Stimulated activated CD4-positive, alpha-beta T cell treated with anti-CD3 and anti-CD28 coated beads, TNF-alpha, amount 100 ng/mL, for 24 hours (primary cell): ENCODE measurements at places on chromosomes 1 and 21.
A peak's percentile ranks its signal among the peaks of the same experiment; 100 is the strongest.

- DNase-seq, result no peak
Measured at GRCh38 chr1:210596641-210597040, 267.9 kb downstream of the HHAT start.

GRCh38 chr1:9476790-9477463, 62.3 kb upstream of the SLC25A33 start:
- no peak for DNase-seq

DNA sequence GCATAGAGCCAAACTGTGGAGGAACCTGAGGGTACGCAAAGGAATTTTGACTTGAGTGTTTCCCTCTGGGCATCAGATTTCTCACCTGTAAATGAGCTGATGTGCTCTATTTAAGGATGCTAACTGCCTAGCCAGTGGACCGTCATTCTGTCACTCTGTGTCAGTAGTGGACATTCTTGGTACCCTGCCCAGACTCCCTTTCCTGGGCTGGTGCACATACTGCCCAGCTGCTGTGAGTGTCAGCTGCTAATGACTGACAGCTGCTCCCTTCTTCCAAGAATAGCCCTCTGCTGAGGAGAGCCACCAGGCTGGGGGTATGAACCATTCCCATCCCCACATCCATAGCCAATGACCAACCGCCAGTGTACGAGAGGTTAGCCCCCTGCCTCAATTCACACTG, 193.1 kb upstream of the DAB1 start:
- no peak for DNase-seq

DNA sequence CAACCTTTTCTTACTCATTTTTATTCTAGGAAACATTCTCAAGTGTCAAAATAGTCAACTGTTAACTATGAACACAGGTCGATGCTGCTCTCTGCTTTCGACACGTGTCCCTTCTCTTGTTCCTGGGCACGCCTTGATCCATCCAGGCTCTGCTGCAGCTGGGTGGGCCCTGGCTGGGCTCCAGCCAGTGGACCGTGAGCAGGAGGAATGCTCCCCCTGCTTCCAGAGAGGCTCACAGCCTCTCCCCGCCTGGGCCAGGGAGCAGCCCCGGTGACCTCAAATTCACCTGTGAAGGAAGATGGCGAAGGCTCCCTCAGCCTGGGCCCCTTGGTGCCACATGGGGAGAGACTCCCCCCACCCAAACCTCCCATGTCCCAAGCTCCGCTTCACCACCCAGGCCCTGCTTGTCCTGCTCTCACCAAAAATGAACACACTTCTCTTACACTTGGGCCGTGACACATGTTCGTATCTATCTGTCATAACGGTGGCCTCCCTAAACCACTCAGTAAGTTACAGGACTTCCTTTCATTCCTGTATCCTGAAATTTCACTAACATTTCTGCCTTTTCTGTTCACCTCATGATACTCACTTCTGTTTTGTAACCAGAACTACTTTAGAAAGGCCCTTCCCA, 24.6 kb upstream of the ADARB1 start:
- DNase-seq, result no peak

DNA sequence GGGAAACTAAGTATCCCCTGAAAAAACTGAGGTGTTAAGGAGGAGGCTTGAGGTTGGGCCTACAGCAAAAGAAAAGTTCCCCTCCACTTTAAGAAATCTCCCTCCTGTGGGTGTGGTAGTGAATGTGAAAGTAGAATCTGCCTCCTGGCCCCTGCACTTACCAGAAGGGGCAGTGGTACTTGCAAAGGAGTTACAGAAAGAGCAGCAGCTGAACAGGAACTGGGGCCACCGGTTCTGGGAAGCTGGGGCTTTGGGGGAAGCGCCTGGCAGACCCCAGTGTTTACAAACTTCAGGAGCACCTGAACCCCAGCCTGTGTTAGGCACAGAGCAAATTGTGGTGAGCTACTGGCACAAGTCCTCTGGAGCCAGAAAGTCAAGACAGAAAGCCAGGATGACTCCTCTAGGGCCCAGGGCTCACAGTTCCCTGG, 250.2 kb upstream of the FGGY start:
- no peak for DNase-seq

DNA sequence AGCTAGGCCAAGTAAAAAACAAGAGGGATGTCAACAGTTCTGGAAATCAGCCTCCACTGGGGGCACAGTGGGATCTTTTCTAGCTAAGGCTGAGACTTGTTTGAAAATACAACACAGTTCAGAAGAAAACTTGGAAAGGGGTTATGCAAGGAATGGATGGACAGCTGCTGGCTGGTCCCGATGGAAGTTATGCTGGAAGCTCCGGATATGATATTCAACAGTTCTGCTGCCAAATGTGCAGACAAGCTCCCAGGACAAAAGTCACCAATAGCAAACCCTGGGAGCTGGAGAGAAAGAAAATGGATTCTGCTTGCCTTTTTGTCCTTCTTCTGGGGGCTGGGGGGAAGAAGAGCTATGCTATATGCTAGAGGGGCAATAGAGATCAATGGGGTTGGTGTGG, 14.3 kb downstream of the LMX1A start:
- no peak for DNase-seq

GRCh38 chr1:95504321-95504720, 270.3 kb downstream of the RWDD3 start:
- DNase-seq, result no peak

DNA sequence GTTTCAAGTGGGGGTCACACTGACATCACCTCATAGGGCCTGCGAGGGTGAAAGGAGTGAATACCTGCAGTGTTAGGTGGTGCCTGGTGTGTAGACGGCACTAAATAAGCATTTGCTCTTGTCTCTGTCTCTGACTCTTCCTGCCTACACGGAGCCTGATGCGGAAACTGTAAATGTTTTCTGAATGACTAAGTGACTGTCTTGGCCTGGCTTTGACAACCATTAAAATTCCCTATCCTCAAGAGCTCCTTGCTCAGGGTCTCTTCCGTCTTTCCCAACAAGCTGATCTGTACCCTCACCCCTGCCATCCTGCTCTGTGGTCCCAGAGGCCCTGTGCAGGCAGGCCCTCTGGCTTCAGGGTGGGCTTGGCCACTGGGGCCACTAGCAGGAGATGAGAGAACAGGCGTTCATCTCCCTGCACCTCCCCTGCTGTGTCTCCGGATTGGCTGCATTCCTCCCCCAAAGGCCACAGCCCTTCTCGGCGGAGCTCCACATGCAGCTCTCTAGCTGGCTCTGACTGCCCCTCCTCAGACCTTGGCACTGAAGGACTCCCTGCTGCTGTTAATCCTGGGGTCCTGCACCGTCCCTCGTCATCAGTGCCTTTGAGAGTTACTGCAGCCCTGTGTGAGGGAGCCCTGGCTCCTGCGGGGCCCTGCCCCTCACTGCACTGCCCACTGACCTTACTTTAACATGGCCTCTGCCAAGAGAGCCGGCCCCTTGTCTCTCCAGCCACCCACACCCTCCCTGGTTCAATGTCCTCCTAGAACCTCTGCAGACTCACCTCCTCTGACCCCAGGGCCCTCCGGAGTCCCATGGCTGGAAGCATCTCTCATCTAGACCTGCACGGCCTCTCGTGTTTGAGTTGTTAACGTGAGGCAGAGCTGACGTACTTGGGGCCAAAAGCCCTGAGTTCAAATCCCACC, 211.1 kb downstream of the MATN1 start:
- DNase-seq, result no peak

DNA sequence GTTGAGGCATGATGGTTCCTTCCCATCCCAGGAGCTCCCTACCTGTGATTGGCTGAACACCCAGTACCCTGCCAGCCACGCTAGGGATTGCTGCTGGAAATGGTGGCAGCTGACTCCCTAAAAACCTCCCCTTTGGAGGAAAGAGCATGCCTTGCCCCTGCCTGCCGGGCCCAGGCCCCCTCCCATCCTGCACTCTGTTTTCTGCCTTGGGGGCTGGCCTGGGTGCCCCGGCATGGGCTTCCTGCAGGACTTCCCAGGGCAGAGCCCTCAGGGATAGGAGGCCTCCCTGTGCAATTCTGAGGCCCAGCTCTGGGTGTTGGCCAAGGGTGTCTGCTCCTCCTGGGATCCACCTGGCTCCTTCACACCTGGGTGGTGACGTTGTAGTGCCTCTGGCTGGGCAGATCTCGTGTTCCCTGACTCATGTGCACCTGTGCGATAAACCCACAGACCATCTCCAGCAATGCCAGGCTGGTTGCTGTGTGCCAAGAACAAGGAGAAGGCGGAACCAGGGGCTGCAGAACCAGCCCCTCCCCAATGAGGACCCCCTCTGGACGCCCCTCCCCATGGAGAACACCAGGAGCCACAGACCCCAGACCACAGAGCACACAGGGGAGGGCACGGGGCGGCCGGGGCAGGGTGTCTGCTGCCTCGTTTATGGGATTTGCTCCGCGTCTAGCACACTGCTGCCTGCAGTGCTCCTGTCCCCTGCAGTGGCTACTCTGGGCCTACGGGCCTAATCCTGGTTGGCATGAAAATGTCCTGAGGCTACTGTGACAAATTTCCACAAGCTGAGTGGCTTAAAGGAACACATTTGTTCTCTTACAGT, 13.6 kb downstream of the CSTB start:
- DNase-seq, result no peak

GRCh38 chr1:161200992-161201835, 953 bp upstream of the NDUFS2 start:
- DNase-seq, result no peak

- DNase-seq, result no peak
Measured at GRCh38 chr1:31576743-31577455, 584 bp downstream of the TINAGL1 start.

DNA sequence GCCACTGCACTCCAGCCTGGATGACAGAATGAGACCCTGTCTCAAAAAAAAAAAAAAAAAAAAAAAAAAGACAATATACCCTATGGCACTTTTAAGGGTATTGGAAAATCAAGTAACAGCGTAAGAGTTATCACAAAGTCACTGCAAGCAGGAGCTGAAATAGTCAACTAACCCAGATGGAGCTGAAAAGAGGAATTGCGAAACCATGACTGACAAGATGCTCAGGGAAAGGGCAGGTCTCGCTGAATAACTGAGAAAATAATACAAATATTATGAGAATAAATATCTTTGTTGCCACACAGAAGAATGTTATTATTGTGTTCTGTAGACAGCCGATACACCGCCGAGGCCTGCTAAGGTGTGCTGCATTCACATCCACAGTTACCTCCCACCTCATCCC, 17.8 kb downstream of the HLCS start:
- DNase-seq, result no peak

DNA sequence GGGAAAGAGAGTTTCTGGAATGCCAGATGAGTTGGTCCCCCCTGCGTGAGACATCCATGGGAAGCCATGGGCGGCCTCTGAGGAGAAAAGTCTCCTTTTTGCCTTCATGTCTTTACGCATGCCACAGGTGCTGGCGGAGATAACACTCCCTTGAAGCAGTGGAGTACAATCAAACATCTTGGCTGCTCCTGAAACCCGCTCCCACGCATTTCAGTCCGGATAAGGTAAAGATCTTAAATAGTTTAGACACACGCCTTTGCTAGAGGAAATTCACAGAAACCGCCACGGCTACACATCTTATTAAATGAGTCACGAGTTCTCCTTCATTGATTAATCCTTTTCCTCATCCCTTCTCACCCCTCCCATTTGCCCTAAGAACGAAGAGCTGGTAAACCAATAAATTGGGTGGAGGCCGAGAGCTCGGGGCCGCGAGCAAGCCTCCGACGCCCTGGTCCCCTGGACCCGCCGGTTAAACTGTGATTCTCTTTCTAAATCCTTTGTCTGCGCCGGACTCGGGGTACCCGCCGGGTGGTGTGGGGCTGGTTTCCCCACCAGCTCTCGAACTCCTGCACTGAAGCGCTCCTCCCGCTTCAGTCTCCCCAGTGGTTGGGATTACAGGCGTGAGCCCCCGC, 6.6 kb upstream of the ZNF669 start:
- DNase-seq, result peak; percentile 45

DNA sequence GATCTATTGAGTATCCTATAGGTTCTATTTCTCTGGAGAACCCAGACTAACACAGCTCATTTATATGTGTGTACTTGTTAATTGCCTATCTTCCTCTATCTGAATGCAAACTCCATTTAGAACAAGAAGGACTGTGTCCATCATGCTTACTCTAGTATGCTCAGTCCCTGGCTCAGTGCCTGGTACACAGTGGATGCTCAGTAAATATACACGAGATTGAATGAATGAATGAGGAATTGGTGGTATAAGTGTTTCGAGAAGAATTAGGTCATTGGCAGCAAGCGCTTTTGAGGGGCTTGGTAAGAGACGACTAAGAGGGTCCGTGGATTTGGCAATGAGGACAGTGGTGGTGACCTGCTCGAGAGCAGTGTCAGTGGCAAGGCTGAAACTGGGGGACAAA, 112.5 kb downstream of the CSMD2 start:
- no peak for DNase-seq
